ENCODE measurements at places on chromosomes 16 and 17.
A peak's percentile ranks its signal among the peaks of the same experiment; 100 is the strongest.

GRCh38 chr16:7731141-7731540 lies 398.5 kb downstream of the RBFOX1 start:
- no peak for DNase-seq

- DNase-seq: peak; percentile 76
Observed at GRCh38 chr17:46178550-46179214, 14.5 kb downstream of the KANSL1 start.

DNA sequence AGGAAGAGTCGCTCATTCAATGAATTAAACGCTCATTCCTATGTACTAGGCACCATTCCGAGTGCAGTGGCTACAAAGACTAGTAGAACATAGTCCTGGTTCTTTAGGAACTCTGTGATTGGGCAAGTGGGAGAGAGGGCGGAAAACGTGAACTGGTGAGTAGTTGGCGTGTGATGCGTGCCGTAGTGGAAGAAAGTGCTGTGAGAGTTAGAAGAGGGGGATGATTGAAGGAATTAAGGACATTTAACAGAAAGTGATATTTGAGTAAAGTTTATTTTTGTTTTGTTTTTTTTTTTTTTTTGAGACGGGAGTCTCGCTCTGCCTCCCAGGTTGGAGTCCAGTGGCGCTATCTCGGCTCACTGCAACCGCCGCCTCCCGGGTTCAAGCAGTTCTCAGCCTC lies 7.9 kb upstream of the SLFN14 start:
- DNase-seq: peak; percentile 56

GRCh38 chr17:76447931-76448652 lies 4.9 kb downstream of the UBE2O start:
- peak; percentile 44 for DNase-seq

- DNase-seq: no peak
Observed at GRCh38 chr17:28242791-28243190, 76.2 kb upstream of the TMEM97 start.

- no peak for DNase-seq
Observed at GRCh38 chr17:30808785-30809286, 15.7 kb downstream of the CRLF3 start.

- peak; percentile 77 for DNase-seq
Observed at GRCh38 chr17:2804912-2805311, 8.7 kb downstream of the RAP1GAP2 start.

DNA sequence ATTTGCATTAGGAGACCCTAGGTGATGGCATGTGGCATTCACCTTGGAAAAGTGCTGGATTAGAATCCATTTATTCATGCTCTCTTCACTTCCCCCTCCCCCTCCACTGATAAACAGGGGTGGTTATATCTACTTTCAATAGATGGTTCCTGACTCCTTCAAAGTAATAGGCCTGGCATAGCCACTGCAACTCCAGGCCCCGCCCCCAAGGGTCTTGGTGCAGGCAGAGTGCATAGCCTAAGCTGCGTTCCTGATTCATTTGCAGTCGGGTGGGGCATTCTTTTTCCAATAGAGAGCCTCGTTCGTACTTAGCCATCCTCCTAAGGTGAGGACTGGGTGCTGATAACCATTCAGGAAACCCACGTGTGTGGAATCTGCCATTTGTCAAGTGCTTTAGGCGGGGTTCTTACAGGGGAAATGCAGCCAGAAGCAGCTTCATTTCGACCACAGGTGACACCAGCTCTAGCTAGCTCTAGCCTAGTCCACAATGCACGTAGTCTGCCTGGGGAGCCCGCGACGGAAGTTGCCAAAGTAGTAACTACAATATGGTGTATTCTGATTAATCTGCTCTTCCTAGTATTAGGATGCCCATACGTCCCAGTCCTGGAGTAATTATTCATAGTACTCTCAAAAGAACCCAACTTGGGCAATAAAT lies 11.1 kb downstream of the UBE2O start:
- no peak for DNase-seq

DNA sequence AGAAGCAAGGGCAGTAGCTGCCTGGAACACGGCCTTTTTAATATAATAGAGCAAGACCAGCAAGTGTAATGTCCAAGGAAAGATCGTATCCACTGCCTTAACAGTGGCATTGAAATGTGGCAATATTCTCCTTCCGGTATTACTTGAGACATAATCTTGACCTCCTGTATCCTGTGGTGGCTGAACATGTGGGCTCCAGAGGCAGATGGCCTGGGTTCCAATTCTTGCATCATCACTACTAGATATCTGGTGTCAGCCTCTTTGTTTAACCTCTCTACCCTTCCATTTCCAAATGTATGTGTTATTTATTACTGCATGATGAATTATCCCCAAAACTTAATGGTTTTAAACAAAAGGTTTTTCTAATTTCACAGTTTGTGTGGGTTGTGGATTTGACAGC lies 3.5 kb upstream of the CDYL2 start:
- no peak for DNase-seq

GRCh38 chr16:51762081-51762996 lies 611.3 kb upstream of the SALL1 start:
- DNase-seq: peak; percentile 43

GRCh38 chr17:7809086-7809790 lies 24.8 kb upstream of the KDM6B start:
- DNase-seq: peak; percentile 90

- no peak for DNase-seq
Observed at GRCh38 chr16:57510016-57510871, 24.0 kb upstream of the DOK4 start.

DNA sequence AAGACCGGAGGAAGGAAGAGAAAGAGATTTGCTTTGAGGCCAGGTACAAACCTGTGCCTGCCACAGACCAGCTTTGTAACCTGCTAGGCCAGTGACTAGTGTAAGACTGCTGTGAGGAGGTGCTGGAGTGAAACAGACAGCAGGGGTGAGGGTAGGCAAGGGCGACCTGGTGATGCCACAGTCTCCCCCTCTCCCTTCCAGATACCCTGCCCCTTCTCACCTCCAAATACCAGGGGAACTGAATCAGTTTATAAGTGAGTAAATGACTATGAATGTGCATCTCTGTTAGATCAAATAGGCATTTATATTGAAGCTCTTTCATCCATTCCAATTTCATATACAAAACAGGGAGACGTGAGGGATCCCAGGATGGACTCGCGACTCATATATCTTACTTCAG lies 9.4 kb downstream of the SEC14L1 start:
- no peak for DNase-seq

GRCh38 chr16:1781758-1782407 lies 488 bp downstream of the SPSB3 start:
- DNase-seq: peak; percentile 14

- peak; percentile 92 for DNase-seq
Observed at GRCh38 chr16:55297910-55298479, 26.0 kb upstream of the IRX6 start.

- DNase-seq: peak; percentile 8
Observed at GRCh38 chr16:60166111-60166510, 1432.0 kb upstream of the GOT2 start.

DNA sequence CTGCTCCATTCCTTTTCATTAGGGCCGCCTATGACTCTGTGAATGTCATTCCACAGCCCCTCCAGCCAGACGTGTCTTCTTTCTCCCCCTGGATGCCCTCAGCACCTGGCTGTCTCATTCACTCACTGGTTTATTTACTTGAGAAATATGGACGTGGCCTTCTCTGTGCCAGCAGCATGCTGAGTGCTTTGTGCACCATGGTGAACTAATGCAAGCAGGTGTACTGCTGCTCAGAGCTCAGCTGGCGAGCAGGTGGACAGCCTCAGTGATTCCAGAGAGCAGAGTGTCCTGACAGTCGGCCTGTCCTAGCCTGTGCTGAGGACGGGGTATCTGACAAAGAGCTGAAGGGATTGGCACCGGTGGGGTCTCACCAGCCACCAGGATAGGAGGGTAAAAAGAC lies 96.7 kb downstream of the GNAO1 start:
- DNase-seq: no peak

DNA sequence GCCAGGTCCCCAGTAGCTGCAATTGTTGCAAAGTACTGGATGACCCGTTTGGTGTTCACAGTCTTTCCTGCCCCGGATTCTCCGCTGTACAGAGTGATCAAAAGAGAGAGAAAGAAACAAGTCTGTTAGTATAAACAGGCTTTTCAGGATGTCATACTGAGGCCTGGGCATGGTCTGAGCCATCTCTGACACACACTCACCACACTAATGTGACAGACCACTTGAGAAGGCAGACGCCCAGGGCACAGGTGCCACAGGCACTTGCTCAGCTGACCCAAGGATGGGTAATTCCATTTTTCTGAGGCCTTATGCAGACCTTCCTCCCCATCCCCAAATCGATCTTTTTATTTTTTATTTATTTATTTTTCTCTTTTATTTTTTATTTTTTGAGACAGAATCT lies 7.5 kb downstream of the MYH3 start:
- no peak for DNase-seq

DNA sequence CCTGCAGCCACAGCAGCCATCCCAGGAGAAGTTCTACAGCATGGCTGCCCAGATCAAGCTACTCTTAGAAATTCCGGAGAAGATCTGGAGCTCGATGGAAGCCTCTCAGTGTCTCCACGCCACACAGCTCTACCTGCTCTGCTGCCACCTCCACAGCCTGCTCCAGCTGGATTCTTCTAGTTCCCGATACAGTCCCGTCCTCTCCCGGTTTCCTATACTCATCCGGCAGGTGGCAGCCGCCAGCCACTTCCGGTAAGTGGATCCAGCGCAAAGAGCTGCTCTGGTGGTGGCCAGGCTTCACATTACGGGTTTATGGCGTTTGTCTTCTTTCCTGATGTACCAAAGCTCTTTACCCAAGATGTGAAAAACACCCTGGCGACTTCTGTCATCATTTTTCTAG lies 3.6 kb downstream of the COG1 start:
- DNase-seq: no peak

DNA sequence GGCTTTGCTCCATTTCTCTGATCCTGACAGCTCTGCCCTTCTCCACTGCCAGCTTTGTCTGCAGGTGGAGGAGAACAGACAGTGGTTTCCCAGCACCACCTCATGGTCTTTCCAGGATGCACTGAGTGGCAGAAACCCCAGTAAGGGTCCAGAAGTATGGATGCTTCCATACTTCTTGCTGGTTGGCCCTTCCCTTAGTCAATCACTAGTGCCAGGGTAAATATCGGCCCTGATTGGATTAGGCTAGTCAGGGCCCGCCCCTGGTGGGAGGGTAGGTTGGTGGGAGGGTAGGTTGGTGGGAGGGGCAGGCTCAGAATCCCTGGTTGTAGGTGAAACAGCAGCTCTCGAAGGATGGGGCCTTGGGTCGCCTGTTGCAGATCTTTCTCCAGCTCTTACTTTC lies 10.2 kb downstream of the RNF213 start:
- no peak for DNase-seq

DNA sequence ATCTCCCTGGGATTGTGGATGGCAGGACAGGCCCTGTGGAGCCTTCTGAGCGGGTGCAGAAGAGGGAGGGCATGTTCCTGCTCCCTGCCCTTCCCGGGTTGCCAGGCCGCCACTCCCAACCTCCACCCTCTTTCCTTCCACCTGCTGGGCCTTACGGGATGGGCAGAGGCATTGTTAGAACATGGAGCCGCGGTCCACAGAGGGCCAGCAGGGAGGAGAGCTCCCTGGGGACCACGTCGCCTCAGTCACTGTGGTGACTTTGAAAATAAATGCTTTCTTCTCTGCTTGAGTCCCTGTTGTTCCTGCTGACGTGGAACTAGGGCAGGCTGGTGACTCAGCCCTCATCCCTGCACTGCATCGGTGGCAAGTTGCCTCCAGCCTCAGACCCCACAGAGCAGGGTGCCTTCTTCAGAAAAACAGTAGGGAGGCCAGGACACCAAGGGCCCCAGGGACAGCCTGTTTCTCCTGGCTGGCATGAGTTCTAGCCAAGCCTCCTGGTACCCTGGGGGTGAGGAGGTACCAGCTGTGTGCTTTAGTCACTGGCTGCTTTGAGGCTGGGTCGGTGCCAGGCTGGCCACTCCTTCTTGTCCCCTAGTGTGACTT lies 224.9 kb downstream of the SEC14L1 start:
- DNase-seq: peak; percentile 69

GRCh38 chr17:42673885-42674754 lies 2.7 kb downstream of the PLEKHH3 start:
- DNase-seq: no peak

DNA sequence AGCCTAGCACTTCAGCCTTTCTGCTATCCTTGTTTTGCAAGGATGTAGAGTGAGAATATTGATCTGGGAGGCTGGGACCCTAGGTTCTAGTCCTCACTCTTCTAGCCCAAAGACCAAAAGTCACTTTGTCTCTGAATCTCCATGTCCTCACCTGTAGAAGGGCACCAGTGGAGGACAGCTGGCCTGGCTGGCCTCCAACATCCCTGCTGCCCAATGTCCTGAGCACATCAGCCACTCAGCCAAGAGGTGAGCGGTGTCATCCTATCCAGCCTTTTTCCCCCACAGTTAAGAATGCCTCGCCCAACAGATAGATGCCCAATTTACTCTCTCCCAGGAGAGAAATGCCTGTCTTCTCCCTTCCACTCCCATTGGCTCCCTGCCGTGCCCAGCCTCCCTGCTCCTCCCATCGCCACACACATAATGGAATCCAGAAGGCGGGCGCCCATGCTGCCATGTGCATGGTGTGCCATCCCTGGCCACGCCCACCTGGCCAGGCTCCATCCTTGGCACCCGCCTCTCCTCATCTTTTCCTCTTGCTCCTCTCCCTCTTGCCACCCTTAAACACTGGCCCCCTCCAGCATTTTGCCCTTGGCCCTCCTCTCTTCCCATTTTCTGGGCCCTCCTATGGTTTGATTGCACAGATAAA lies 157.3 kb upstream of the SDK2 start:
- no peak for DNase-seq

- DNase-seq: no peak
Observed at GRCh38 chr17:7084088-7084487, 4.0 kb upstream of the CLEC10A start.

GRCh38 chr16:65106757-65107156 lies 15.1 kb downstream of the CDH11 start:
- no peak for DNase-seq

DNA sequence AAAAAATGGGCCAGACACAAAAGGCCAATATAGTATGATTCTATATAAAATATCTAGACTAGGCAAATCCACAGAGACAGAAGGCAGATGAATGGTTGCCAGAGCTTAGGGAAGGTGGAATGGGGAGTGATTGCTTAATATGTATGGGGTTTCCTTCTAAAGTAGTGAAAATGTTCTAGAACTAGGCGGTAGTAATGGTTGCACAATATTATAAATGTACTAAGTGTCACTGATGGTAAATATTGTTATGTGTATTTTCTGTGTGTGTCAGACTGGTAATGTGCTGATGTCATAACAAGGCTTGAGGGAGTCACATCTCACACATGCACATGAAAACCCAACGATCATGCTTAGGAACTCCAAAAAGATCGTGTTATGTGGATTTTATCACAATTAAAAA lies 106.9 kb upstream of the SIAH1 start:
- peak; percentile 96 for DNase-seq

GRCh38 chr16:54175552-54176375 lies 110.8 kb downstream of the IRX3 start:
- DNase-seq: no peak

GRCh38 chr17:57976594-57976993 lies 11.5 kb downstream of the VEZF1 start:
- DNase-seq: no peak

DNA sequence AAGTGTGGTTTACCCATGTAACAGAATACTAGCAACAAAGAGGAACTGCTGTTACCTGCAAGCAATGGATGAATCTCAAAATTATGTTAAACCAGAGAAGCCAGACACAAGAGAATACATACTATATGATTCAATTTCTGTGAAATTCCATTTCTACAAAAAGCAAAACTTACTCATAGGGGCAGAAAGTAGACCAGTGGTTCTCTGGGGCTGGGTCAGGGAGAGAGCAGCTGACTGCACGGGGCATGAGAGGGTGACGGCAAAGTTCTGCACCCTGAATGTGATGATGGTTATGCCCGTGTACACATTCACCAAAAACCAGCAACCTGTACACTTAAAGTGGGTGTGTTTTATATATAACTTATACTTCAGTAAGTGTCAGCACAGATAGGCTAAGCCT lies 3.1 kb downstream of the ZNF843 start:
- no peak for DNase-seq
